ENCODE measurements at places on chromosomes 1 and 21.
A peak's percentile ranks its signal among the peaks of the same experiment; 100 is the strongest.

DNA sequence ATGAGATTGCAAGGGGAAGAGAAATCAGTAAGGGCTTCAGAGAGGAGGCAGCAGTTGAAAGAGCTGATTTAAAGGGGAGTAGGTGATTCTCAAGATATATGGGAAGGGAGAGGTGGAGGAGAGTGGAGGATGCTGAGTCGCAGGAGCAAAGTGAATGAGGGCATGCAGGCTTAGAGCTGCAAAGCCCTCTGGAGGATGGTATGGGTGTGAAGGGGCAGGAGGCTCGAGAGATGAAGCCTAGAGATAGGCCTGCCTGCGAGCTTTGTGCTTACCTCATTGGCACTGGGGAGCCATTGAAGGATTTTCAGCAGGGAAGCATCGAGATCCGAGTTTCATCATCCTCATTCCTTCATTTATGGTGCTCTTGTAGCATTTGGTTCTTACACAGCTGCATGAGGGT, 15.8 kb upstream of the SH2D2A start:
- no peak for DNase-seq

DNA sequence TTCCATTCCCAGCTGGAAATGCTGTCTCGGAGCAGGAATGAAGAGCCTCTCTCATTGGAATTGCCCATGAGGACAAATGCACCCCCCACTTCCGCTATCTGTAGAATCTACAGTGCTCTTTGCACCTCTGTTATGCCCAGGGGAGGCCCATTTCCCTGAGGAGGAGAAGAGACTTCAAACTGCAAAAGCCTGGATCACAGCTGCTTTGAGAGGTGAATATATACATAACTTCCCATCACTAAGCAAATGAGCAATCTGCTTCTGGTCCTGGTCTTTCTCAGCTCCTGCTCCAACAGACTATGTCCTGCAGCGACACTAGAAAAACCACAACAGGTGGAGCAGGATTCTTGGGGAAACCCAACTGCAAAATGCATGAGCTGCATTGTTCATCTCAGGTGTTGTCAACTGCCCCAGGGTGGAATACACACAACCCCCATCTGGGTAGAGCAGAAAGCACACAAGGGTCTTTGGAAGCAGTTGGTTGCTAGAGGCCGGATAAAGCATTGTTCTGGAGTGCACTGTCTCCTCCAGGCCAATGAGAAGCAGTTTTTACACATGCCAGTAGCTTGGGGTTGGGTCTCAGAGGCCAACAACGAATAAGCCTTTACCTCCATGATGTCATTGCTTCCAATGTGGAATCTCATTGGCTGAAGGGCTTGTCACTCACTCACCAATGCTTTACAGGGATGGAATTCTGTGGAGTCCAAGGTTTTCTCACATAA, 67.7 kb upstream of the RAB4A start:
- peak; percentile 66 for DNase-seq

GRCh38 chr1:165408518-165408917, 36.4 kb downstream of the RXRG start:
- peak; percentile 15 for DNase-seq

DNA sequence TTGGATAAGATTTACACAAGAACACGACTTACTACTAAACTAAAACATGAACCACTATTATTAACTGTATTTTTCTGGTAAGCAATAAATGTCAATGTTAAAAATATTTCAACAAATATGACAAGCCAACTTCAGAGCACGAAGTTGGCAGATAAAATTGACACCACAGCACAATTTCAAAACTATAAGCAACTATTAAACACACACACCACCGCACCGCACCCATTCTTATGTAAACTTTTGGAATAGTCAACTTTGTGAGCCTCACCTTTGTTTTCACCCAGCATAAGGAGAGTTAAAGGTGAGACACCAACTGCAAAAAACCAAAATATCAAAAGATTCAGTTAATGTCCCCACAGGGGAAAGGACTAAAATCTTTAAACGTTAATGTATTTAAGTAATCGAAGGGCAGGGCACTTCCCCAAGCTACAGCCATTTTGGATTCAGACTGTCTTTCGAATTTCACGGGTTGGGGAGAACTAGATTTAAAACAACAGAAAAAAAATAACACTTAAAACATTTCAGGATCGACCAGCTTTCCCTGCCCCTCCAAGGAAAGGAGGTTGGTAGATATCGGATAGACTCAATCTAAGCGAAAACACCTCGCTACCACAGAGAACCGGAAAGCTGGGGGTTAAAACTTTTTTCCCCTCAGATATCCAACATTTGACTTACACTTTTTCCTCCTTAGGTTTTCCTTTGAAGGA, 872 bp downstream of the GPBP1L1 start:
- no peak for DNase-seq

GRCh38 chr1:70874063-70874462, 173.6 kb downstream of the PTGER3 start:
- peak; percentile 9 for DNase-seq

DNA sequence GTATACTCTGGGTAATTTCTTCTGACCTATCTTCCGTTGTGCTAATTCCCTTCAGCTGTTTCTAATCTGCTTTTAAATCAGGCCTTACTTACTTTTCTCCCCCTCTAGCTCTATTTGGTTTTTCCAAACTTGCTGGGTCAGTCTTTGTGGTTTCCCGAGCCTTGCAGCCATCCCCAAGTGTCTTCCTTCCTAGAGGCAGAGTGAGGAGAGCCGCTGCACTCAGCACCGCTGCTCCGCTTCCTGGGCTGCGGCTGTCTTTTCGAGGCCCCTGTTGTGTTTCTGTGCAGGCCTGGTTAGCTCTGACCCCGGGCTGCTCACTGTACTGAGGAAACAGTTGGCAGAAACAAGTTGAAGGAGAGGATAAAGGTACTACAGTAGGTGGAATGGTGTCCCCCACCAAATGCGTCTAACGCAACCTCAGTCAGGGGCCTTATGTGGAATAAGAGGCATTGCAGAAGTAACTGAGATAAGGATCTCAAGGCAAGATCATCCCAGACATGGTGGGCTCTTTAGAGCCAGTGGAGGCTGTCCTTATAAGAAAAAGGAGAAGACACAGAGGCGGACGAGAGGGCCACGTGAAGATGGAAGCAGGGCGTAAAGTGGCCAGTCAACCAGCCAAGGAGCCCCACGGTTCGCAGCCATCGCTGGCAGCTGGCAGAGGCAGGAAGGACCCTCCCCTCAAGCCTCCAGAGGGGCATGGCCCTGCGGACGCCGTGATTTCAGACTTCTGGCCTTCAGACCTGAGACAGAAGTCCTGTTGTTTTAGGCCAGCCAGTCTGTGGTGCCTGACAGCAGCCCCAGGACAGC, 10.5 kb downstream of the WNT9A start:
- no peak for DNase-seq

DNA sequence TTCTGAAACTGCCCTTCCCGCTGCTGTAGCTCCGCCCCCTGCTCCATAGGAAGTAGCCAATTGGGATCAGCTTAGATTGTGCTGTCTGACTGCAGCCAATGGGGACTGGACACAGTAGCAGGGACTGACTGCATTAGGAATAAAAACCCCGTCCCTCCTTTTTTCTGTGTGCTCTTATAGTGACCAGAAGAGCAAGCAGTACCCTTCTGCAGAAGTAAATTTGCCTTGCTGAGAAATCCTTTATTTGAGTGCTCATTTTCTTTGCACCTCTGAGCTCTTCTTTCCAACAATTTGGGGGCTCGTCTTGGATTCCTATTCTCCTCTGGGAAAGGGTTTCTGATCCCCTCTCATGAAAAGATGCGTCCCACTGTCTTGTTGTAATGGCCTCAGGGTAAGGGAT, 16.2 kb downstream of the OR2L13 start:
- DNase-seq = no peak

DNA sequence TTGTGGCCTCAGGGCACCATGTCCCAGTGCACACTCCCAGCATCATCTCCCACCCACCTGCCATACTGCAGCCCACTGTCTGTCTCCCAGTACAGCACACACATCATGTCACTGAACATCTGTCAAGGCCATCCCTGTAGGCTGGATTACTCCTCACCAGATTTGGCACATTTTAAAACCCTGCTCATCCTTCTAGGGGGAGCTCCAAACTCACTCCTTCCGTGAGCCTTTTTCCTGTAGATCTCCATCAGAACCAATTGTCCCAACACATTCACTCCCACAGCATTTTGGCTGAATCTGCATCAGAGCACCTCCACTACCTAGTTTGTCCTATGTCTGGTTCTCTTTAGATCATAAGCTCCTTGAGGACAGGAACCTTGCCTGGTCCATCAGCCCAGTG, 58.6 kb upstream of the GRIK3 start:
- DNase-seq = no peak

DNA sequence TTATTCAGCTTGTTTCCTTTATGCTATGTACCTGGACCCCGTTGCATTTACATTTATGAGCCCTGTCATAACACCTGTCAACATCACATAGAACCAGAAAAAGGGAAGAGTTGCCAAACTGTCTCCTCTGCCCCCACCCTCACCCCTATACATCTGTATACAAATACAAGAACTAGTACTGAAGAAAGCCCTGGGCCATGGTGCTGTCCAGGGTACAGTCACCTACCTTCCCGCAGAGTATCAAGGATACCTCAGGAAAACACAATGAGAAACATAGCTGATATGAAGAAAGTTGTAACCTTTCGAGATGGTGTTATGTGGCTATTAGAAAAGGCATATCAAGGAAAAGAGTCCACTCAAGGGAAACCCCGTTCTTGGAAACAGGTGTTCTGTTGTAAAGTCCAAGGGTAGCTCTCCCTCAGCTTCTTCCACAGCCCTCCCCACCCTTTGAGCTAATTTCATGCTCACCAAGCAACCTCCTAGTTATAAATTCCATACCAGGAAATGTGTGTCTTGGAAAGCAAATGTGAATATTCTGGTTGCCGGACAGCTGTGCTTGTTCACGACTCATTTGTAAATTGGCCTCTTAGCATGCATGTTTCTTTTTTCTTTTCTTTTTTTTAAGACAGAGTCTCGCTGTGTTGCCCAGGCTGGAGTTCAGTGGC, 16.7 kb upstream of the AVPR1B start:
- DNase-seq = peak; percentile 34

- no peak for DNase-seq
These were observed 32.9 kb downstream of the STYXL2 start for GRCh38 chr1:167126811-167127210.

GRCh38 chr21:33821503-33822322, 93.9 kb downstream of the ATP5PO start:
- no peak for DNase-seq

- DNase-seq = peak; percentile 22
These were observed 36.6 kb downstream of the CCDC185 start for GRCh38 chr1:223429821-223430220.

DNA sequence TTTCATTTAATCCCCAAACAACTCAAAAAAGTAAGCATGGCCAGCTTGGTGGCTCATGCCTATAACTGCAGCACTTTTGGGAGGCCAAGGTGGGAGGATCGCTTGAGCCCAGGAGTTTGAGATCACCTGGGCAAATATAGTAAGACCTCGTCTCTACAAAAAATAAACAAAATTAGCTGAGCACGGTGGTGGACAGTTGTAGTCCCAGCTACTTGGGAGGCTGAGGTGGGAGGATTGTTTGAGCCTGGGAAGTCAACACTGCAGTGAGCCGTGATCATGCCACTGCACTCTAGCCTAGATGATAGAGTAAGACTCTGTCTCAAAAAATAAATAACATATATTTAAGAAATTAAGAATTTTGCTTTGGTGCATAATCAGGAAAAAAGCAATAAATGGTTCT, 6.1 kb upstream of the AKR1A1 start:
- no peak for DNase-seq
